Kidney epithelial cell (primary cell): ENCODE measurements at places on chromosomes 2 and 18.

DNA sequence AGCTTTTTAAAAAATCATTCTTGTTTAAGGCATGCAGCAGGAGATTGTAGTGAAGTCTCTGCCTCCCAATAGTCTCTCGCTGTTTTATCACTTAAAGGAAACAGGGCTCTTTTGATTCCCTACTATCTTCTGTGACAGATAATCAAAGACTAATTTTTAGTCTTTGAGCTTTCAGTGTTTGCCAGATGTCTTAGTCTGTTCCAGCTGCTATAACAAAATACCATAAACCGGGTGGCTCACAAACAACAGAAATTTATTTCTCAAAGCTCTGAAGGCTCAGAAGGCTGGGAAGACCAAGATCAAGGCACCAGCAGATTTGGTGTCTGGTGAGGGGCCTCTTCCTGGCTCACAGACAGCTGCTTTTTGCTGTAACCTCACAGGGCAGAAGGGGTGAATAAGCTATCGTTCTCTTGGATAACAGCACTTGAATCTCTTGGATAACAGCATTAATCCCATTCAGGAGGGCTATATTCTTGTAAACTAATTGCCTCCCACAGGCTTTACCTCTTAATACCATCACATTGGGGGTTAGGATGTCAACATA lies 37.8 kb upstream of the STAT4 start:
- no peak for DNase-seq

GRCh38 chr18:63164396-63164795 lies 155.2 kb downstream of the BCL2 start:
- DNase-seq = no peak

GRCh38 chr2:237593036-237593435 lies 2.5 kb upstream of the RAB17 start:
- no peak for DNase-seq

DNA sequence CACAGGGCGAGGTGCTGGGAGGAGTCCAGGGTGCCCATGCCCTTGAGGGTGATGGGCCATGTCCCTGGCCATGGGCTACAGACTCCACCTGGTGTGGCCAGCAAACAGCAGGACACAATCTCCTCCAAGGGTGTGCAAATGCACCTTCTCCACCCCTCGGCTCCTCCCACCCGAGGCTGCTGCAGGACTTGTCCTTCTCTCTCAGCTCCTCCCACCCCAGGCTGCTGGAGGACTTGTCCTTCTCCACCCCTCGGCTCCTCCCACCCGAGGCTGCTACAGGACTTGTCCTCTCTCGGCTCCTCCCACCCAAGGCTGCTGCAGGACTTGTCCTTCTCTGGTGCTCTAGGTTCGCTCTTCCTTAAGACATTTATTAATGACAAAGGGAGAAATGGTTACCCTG lies 57.3 kb upstream of the SNTG2 start:
- no peak for DNase-seq

- DNase-seq = no peak
Measured at GRCh38 chr18:44541781-44542180, 138.9 kb upstream of the SETBP1 start.

DNA sequence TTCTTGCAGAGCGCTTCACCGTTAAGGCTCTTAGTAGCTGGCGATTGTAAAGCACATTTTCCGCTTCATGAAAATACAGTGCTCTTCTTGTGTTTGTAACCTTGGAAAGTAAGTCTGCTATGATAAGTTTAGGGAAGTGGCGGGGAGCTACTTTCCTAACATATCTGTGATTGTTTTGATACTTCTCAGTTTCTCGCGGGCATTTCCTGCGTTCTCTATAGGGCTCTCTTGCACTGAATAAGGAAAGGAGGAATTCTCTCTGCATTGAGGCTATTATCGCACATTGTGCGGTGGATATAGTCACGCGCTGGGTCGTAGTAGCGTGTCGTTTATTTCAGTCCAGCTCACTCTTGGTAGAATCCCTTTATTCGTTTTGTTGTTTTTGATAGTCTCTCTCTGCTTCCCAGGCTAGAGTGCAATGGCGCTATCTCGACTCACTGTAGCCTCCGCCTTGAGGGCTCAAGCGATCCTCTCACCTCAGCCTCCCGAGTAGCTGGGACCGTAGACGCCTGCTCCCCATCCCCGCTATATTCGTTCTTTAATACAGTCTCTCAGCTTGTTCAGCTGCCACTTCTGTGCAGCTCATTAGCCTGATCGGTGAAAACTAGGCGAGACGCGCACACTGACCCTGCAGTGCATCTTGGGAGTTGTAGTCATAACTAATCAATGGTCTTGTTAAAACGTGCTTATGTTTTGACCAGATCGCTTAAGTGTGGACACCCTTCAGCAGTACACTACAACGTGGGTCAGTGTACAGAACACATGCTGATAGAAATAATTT lies 1.0 kb upstream of the PPP4R3B start:
- DNase-seq = no peak

DNA sequence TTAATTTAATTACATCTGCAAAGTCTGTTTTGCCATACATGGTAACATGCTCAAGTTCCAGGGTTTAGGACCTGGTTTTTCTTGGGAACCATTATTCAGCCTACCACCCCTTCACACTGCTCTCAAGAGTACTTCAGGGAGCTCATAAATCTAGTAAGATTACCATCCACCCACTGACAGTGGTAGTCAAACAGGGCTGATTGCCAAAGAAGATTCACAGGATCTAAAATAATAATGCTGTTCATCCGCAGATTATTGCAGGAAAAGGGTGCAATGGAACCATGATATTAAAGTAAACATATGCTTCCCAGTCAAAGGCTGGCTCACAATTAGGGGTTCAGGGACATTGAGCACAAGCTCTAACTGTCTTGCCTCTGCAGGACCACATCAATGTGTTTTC lies 148.0 kb upstream of the CYRIA start:
- no peak for DNase-seq

GRCh38 chr2:61233581-61233980 lies 71.6 kb downstream of the C2orf74 start:
- no peak for DNase-seq
